ENCODE measurements at places on chromosomes 7 and 10. TPM values are rescaled to one million over a fixed set of nuclear protein-coding genes. Genes with fewer than 3 reads are reported as not detected.
A peak's percentile ranks its signal among the peaks of the same experiment; 100 is the strongest.

GRCh38 chr7:37719077-37719476 lies 35.5 kb downstream of the GPR141 start:
- H3K4me3 ChIP-seq: no peak overlapping the region
- H3K27me3 ChIP-seq: no peaks in the 10 kb centered on the region
- DNase-seq: no peak
- H3K27ac ChIP-seq: no peak overlapping the region

GRCh38 chr10:86662186-86663045 lies 5.9 kb upstream of the LDB3 start:
- no peaks in the 10 kb centered on the region for H3K27me3 ChIP-seq
- peak; percentile 48 for DNase-seq
- no peak overlapping the region for H3K27ac ChIP-seq
- H3K36me3 ChIP-seq: no peaks in the 10 kb centered on the region
- no peak overlapping the region for H3K4me3 ChIP-seq
- H3K4me1 ChIP-seq: no peaks in the 10 kb centered on the region

DNA sequence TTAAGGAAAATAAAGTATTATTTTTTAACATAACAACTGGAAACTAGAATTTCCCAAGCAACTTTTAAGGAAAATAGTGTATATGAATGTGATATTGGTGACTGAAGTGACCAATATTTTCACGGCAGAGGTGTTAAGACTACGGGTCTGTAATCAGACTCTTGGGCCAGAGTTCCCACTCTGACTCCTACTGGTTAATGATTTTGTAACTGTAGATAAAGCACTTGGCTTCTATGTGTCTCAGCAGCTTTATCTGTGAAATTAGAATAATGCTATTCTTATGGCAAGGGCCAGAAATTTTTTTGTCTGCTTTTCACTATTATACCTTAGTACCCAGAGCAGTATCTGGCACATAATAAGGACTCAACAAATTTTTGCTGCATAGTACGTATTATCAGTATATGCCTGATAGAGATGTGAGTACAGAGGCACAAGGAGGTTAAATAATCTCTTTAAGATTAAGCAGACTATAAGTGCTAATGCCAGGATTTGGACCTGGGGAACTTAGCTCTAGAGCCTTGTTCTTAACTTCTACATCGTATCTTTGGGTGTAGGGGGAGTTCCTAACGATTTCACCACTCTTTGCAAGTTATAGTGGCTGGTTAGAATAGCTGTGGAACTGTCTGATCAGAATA lies 186.1 kb upstream of the SLC26A5 start:
- no peaks in the 10 kb centered on the region for H3K36me3 ChIP-seq
- H3K27ac ChIP-seq: no peak overlapping the region
- no peak for DNase-seq
- no peaks in the 10 kb centered on the region for H3K27me3 ChIP-seq
- H3K4me3 ChIP-seq: no peak overlapping the region
- H3K4me1 ChIP-seq: no peaks in the 10 kb centered on the region

- no peak overlapping the region for H3K4me3 ChIP-seq
- no peak for DNase-seq
- H3K36me3 ChIP-seq: no peaks in the 10 kb centered on the region
- no peaks in the 10 kb centered on the region for H3K27me3 ChIP-seq
- no peaks in the 10 kb centered on the region for H3K4me1 ChIP-seq
Observed at GRCh38 chr10:48589266-48589665, 15.6 kb downstream of the ARHGAP22 start.

DNA sequence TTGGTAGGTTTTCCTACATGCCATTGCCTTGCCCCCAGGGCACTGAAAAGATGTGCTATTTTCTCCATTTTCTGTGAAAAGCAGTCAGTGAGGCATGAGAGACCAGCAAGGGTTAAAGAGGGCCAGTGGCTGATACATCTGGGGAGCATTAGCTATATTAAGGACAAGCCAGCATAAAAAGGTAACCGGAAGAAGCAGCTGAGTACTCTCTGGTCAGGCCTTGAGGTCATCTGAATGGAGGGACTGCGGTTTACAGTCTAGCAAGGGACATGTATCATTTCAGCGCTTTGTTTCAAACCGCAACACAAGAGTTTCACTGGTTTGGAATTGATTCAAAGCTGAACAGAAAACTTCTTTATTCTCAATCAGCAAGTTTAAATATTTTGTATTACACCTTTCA lies 120.4 kb downstream of the EPDR1 start:
- no peaks in the 10 kb centered on the region for H3K27me3 ChIP-seq
- no peak overlapping the region for H3K4me3 ChIP-seq
- H3K36me3 ChIP-seq: no peaks in the 10 kb centered on the region

DNA sequence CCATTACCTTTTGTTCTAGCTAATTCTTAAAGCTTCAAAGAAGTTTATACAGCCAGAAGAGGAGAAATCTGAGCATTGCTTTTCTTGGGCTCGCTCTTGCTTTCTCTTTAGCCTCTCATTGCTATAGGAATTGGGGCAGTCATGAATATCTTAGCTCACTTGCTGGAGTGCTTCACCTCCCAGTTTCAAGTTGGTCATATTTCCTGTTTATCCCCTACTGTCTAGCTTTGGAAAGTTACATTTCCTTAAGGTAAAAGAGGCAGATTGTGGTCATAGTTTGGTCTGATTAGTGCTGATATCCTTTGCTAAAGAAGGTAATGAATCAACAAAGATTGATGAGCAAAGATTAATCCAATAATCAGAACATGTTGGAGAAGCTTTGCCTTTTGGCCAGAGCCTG lies 77.7 kb upstream of the GLI3 start:
- no peaks in the 10 kb centered on the region for H3K27me3 ChIP-seq
- no peaks in the 10 kb centered on the region for H3K36me3 ChIP-seq
- DNase-seq: no peak

GRCh38 chr7:51645702-51646298 lies 329.2 kb upstream of the COBL start:
- DNase-seq: peak; percentile 40
- no peaks in the 10 kb centered on the region for H3K36me3 ChIP-seq
- no peaks in the 10 kb centered on the region for H3K4me1 ChIP-seq

DNA sequence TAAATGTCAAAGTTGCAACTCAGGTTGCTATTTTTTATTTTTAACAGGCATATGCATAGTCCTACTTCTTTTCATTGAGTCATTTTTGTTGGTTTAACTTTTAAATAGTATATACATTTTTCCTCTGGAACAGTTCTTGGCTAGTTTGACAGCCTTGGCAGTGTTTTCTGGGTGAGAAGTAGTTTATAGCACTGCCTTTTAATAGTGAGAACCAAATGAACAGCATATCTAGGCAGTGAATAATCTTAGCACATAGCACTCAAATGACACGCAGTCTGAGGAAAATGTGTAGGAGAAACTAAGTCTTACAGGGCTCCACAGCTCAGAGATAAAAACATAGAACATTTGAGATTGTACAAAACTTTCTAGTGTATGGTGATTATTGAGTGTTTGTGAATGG lies 265.5 kb upstream of the POT1 start:
- H3K27me3 ChIP-seq: no peaks in the 10 kb centered on the region
- no peaks in the 10 kb centered on the region for H3K4me1 ChIP-seq
- DNase-seq: no peak
- H3K4me3 ChIP-seq: no peak overlapping the region

DNA sequence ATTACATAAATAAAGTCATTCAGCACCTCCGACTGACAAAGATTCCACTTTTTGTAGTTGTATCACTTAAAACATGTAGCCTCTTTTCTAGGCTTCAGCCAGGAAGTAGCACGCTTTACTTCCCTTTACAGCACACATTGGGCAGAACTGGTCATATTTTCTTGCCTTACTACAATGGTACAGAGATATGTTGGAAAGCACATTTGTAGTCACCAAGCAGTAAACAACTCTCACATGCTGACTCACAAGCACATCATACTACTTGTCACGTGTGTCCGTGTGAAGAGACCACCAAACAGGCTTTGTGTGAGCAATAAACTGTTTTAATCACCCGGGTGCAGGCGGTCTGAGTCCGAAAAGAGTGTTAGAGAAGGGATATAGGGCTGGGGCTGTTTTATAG lies 1071.8 kb downstream of the DNAJB9 start:
- H3K27ac ChIP-seq: no peak overlapping the region
- H3K4me3 ChIP-seq: no peak overlapping the region

DNA sequence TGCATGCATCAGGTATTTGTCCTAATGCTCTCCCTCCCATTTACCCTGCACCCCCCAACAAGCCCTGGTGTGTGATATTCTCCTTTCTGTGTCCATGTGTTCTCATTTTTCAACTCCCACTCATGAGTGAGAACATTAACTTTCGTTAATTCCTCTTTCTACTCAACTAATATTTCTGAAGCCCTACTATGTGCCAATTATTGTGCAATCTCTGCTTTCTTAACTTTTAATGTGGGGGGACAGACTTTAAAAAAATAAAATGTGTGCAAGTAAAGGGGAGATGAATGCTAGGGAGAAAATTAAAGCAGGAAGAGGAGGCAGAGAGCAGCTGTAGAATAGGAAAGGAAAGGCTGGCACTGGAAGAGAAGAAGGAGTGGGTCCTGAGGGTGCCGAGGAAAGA lies 954.0 kb upstream of the C7orf33 start:
- no peak overlapping the region for H3K4me3 ChIP-seq
- DNase-seq: no peak
- H3K27ac ChIP-seq: no peak overlapping the region
- no peaks in the 10 kb centered on the region for H3K4me1 ChIP-seq
- H3K36me3 ChIP-seq: no peaks in the 10 kb centered on the region
- H3K27me3 ChIP-seq: no peaks in the 10 kb centered on the region

- no peaks in the 10 kb centered on the region for H3K27me3 ChIP-seq
- DNase-seq: no peak
- H3K36me3 ChIP-seq: no peaks in the 10 kb centered on the region
- peaks cover 7% of the 10 kb centered on the region for H3K4me1 ChIP-seq
- no peak overlapping the region for H3K4me3 ChIP-seq
Observed at GRCh38 chr7:134367956-134368749, 51.4 kb upstream of the SLC35B4 start.

DNA sequence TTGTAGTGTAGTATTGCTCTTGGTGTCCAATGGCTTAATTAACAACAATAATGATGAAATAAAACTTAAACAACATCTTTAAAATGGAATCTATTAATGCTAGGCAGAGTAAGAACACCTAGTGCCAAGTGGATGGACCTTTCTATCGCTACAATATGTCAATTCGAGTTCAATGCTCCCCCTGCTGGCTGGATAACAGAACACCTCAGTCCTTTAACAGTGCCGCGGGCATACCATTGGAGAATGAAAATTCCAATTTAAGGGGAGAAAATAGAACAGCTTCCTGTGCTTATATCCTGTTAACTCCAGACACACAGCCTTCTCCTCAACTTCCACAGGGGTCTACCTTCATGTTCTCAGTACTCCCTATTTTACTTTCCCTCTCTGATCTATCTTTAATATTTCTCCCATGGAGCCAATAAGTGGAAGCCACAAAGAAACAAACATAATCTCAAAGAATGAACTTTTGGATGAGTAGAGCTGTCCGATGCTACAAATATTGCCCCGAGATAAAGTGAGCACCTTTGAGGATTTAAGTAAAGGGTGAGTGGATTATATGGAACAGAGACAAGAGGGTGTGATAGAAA lies 41.4 kb downstream of the COL1A2 start:
- no peak overlapping the region for H3K4me3 ChIP-seq
- no peaks in the 10 kb centered on the region for H3K4me1 ChIP-seq
- no peaks in the 10 kb centered on the region for H3K27me3 ChIP-seq
- no peaks in the 10 kb centered on the region for H3K36me3 ChIP-seq
- DNase-seq: no peak

DNA sequence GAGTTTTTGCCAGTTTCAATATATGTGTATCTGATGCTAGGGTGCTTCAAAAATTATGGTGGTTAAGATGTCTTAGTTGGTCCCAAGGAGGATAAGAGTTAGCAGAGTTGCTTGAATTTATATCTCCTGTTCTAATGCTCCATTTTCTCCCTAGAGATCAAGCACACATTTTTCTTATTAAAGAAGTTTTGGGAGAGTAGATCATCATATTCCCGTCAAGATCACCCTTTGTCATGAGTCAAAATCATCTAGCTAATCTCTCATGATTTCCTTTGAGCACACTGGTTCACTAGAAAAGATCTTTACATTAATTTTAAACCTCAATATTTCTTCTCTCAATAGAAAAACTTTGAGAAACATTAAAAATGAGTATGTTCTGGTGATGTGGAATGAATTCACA lies 429.9 kb upstream of the SEMA3A start:
- no peak overlapping the region for H3K27ac ChIP-seq
- no peaks in the 10 kb centered on the region for H3K27me3 ChIP-seq
- H3K4me3 ChIP-seq: no peak overlapping the region
- no peaks in the 10 kb centered on the region for H3K36me3 ChIP-seq
- H3K4me1 ChIP-seq: no peaks in the 10 kb centered on the region
- DNase-seq: no peak

DNA sequence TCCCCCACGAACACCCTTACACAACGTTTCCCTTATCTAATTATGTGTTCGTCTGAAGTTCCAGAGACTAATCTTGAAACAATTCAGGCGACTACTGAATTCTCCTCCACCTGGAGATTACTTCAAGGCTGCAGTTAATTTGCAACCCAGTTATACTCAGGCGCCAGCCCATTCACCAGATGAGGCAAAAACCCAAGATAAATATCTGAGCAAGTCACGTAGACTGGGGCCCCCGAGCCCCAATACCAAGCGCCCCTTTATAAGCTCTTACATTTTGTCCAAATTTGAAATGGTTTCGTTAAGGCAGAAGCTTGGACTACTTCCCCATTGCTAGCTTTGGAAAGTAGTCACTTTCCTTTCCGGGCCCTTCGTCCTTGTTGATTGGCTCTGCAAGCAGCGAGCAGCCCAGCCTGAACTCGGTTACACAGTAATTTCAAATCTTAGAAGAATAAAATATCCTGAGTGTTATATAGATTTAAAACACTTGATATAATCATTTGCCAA lies 1.2 kb downstream of the TPK1 start:
- peak overlapping the region; percentile 99 for H3K27ac ChIP-seq
- no peaks in the 10 kb centered on the region for H3K27me3 ChIP-seq
- H3K4me3 ChIP-seq: peak overlapping the region; percentile 69
- no peaks in the 10 kb centered on the region for H3K36me3 ChIP-seq
- peaks cover 15% of the 10 kb centered on the region for H3K4me1 ChIP-seq

ZNF746 gene
- 22.9 TPM for total RNA-seq

HOXA11 gene
- not detected for total RNA-seq

LRRC61 gene
- 29.0 TPM for total RNA-seq

FKBP6 gene
- not detected for total RNA-seq

PARG gene
- 24.0 TPM for total RNA-seq

PLCE1 gene
- total RNA-seq: 13.6 TPM

CPA1 gene
- total RNA-seq: not detected

KAT6B gene
- total RNA-seq: 35.6 TPM

Measured in upper lobe of left lung (tissue), 6 donors.